ENCODE measurements at places on chromosomes 5 and 9.

GRCh38 chr9:16709924-16710323, 160.5 kb downstream of the BNC2 start:
- no peak for DNase-seq

- no peak for DNase-seq
Measured at GRCh38 chr9:94591876-94592275, 1.7 kb downstream of the FBP2 start.

- DNase-seq = no peak
Measured at GRCh38 chr5:7419367-7419766, 23.4 kb downstream of the ADCY2 start.

GRCh38 chr9:132645306-132645705, 24.5 kb downstream of the DDX31 start:
- DNase-seq = no peak

DNA sequence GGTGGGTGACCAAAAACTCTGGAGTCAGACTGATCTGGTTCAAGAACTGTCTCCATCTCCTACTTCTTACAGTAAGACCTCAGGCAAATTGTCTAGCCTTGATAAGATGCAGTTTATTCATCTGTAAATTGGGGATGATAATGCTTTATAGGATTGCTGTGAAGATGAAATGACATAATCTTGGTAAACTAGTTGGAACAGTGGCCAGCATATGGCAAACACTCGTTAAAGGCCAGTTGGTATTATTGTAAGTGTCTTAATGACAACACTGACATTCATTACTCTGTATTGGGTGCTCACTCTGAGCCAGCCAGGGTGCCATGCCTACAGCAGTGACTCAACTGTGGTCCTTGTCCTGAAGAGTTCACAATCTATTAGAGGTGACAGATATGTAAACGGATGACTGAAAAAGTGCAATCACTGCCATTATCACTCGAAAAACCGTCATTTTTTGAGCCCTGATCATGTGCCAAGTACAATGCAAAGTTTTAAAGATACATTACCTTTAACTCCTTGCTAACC, 84.9 kb upstream of the HSPA9 start:
- no peak for DNase-seq

DNA sequence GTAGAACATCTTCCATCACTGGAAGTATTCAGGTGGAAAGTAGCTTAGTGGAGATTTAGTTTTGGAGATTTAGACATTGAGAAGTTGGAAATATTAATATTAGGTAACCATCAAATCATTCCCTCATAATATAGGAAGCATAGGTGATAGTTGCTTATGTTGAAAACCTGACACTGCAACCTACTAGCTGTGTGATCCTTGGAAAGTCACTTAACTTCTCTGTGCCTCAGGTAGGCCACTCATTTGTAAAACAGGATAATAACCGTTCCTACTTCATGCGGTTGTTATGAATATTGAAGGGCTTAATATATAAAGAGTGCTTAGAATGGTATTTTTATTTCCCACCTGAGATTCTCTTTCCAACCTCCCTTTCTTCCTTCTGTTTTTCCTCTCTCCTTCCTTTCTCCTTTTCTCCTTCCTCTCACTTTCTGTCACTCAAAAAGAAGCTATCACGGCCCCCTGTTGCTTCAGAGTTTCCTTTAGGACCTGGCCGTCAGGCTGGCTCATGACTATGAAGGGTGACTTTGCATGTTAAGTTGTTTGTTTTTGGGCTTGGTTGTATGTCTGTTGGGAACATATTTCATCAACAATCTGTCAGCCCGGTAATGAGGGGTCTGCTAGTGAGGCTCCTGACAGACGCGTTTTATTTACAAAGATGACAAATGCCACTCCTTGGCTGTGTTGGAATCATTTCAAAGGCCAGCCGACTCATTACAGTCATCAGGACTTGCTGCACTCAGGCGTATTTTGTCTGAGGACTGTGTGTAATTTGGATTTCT, 31.0 kb downstream of the DOCK2 start:
- peak; percentile 27 for DNase-seq

DNA sequence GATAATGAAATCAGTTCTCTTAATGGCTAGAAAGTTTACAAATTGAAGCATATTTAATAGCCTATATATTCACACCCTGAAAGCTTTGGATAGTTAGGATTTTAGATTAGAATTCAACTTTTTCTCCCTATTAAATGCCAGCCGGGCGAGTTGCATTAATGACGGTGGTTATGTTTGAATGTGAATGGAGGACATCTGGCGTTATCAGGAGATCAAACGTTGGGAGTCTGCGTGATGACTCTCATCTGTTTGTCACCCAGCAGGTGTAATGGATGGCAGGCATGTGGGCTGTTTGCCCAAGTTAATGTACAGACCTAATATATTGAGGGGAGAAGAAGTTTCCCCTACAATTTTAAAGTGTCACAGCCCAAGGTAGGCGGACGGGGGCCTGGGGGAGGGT, 1227.7 kb upstream of the WWC1 start:
- no peak for DNase-seq

- no peak for DNase-seq
Measured at GRCh38 chr5:84017523-84018172, 297.0 kb upstream of the HAPLN1 start.

GRCh38 chr5:78781611-78782286, 133.2 kb upstream of the LHFPL2 start:
- no peak for DNase-seq

All from H4 (cell line).